ENCODE measurements at places on chromosomes 13 and 19.

GRCh38 chr19:46065486-46066071, 24.8 kb upstream of the IGFL4 start:
- DNase-seq = no peak

DNA sequence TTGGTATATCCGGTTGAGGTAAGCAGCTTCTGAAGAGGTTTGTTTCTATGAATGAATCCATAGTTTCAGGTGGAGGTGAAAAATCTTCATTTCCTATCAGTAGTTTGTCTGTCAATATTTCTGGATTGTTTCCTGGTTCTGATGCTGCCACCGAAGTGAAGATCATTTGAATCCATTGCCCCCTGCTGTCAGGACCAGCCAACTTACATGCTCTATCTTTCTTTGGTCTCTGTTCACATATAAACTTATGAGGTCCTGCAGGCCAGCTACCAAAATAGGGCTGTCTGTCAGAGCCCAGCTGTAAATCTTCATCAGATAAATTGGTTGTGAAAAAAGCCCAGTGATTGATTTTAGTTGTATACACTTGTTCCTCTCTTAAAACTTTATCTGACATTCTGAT, 15.2 kb upstream of the N4BP2L1 start:
- DNase-seq = no peak

GRCh38 chr19:36009220-36009619, 607 bp upstream of the SYNE4 start:
- peak; percentile 53 for DNase-seq

DNA sequence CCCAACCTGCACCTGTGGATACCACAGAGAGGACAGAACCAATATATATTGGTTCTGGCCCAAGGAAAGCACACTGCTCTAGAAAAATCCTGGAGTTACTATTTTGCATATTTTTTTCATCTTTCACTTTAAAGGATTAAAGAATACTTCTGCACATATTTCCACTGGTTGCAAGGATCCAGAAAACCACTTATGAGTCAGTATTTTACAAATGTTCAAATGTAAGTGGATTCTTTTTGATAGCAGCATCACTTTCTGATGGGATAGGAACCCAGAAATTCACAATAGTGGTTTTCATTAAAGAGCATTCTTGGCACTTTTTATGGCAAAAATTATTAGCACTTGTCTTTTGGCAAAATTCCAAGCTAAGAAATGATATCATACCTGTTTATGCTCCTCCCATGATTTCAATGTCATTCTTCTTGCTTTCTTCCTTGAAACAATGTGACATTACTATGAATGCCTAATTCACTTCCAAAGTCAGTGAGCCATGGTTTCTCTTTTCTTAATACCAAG, 38.2 kb downstream of the MZT1 start:
- no peak for DNase-seq

DNA sequence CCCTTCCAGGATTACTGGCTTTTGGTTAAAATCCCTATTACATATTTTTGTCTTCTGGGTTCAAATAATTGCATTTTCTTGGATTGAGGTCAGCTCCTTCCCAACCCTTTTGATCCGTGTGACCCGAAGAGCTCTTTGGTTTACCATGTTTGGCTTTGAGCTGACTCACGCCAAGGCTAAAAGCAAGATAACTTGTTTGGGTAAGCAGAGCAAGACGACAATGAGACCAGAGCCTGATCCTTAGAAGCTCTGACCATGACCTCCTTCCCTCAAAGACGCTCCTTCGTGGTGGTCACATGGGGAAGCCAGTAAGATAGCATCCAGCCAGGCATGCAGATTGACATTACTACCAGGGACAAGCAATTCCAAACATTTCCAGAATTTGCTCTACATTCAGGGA, 153.8 kb downstream of the DCT start:
- no peak for DNase-seq

DNA sequence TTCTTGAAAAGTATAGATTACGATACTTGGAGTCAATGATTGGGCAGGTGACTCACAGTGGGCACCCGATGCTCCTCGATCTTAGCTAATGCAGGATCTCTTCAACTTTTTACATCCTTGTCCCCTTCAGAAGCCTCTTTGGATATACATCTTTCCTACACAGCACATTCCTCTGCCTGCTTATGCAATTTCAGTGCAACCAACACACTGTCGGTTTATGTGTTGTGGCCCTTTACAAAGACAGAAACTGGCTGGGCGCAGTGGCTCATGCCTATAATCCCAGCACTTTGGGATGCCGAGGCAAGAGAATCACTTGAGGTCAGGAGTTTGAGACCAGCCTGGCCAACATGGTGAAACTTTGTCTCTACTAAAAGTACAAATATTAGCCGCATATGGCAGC, 2.6 kb downstream of the GPR42 start:
- no peak for DNase-seq

DNA sequence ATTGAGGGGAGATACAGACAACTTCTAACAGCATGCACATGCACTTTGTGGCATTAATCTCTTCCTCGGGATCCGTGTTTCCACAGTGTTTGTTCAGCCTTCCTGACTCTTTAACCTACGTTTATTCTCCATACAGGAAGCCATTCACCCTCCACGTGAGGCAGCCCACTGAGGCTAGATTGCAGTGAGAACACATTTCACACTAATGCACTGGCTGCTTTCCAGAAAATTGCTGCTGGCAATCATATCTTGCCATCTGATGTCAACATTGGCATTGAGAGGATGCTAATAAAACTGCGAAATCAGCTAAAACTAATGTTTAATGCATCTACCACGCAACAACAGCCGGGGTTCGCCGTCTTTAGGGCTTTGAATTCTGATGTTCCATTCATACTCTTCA, 30.0 kb downstream of the DCLK1 start:
- DNase-seq = no peak

GRCh38 chr19:55667958-55668357, 7.1 kb upstream of the EPN1 start:
- DNase-seq = no peak

- no peak for DNase-seq
Observed at GRCh38 chr13:49498206-49498605, 2.5 kb downstream of the PHF11 start.

DNA sequence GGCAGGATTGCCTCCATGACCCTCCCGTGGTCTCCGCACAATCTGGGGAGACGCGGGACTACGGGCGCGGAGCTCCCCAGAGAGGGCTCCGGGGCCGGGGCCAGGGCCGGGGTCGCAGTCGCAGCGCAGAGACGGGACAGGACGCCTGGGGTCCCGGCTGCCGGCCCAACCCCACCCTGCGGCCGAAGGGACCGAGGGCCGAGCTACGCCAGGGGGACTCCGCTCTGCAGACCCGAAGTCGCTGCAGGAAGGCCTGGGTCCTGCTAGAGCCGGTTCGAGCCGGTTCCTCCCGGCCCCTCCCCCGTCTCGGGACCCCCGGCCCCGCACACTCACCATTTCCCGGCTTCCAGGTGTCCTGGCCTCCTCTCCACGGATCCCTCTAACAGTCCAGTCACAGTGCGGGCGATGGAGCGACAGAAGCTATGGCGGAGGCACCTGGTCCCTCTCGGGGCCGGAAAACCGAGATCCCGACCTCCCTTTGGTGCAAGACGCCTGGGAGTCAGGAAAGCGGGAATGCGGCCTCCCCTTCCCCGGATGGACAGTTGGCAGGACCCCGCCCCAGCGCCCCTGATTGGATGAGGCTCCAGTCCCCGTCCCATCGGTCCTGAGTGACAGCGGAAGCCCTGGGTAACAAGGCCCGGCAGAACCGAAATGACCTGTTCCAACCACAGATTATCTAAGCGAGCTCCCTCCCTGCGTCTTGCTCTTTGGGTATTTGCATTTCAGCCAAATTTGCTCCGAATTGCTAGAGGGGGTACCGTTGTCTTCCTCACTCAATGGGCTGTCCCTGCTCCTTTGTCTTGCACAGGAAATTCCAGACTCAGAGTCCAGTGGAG, at the start of gene ZNF625:
ZNF625 (minus strand) TSS at position 512 of the 836 bp plus-strand sequence; CDS start at position 336, 176 bp downstream.
- DNase-seq = no peak

DNA sequence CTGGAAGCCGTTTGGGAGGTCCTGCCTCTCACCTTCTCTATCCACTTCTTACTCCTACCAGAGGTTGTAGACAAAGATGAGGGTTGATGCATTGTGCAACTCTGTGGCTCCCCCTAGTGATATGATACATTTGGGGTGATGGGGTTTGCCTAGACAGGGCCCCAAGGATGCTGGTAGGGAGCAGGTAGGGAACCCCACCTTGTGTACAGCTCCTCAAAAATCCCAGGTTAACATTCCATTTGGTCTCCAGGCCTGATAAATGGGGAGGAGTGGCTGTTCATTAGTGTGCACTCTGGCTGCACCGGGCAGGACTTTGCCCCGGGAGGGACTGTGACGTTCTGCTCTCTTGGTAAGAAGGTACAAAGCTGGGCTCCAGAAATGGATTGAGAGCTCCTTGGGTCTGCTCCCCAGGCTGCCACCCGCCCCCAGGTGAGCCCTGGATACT, 19.2 kb downstream of the SIGLEC8 start:
- DNase-seq = no peak

DNA sequence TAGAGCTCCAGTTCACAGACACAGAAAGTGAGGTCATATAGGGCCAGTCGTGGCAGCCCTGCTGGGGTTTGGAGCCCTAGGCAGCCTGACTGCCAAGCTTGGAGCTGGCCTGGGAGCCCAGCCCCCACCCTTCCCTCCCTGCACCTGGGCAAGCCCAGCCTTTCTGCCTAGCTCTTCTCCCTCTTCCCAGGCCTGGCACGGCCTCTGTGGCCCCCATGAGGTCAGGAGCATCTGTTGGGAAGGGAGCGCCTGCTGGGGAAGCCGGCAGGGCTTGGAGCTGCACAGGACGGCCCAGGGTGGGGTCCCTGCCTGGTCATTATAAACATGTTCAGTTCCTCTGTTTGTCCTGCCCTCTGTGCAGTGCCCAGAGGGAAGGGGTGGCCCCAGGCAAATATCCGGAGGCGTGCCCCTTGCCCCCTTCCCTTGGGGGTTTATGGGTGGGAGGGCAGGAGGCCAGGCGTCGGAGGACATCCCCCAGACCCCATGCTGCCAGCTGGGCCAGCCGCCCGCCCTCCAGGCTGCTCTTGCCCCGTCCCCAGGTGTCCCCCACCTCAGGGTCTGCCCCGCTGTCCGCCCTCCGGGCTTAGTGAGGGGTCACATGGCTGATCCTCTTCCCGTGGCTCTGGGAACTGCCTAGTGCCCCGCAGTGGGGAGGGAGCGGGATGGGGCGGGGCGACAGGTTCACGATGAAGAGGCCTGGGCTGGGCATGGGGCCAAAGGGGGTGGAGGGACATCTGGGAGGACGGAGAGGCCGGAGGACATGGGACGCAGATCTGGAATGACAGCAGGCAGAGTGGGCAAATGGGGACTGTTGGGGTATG, 30.0 kb upstream of the NCCRP1 start:
- DNase-seq = no peak

DNA sequence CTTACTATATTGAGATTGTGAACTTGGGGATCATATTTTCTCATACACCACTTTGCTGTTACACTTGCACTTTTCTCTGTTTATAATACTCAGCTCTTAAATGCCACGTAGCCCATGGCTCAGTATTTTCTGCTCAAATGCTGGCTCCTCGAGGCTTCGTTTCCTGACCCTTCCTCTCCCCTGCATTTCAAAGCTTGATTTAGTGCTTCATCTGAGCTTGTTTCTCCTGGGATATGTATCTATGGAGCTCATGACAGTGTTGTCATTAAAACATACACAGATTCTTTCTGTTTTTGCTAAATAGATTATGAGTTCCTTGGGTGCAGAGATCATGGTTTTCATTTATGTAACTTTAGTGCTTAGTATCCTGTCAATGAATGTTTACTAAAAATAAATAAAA, 11.4 kb downstream of the CSNK1A1L start:
- no peak for DNase-seq

- DNase-seq = no peak
Observed at GRCh38 chr13:25225970-25226369, 53.9 kb upstream of the AMER2 start.

- no peak for DNase-seq
Observed at GRCh38 chr13:80173224-80173623, 167.7 kb downstream of the SPRY2 start.

DNA sequence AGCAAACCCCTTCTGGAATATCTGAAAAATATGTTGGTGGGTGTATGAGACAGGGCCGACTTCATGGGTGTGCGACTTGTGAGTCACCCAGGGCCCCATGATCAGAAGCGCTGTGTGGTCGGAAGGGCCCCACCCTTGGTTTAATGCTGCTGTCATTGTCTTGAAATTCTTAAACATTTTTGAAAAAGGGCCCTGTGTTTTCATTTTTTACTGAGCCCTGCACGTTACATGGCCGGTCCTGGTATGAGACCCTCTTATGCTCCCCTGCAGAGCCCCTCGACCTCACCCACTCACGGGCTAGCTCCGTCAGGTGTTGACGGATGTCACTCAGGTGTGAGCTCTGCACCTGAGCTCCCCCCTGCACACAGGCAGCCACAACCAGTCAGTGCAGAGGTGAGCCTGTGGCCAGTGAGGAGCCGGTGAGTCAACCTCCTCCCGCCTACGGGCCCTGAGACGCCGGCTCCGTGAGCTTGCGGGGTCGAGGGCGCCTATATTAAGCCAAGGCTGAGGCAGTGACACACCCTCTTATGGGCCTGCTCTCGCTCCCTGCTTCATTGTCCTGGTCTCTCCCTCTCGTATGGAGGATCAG, 27.7 kb downstream of the GADD45B start:
- DNase-seq = no peak

DNA sequence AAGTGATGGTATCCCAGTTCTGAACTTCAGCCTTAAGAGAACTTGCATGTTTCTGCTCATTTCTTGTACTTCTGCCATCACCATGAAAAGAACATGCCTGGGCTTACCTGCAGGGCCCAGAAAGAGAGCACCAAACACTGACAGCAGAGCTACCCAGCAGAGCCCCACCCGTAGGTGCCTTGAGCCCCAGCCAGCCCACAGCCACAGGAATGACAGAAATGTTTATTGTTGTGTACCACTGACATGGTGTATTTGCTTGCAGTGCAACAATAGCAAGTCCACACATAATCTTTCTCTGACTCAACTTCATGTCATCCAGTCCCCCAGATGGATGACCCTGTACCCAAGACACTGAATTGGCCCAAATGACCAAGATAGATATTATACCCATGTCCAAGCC, 195.2 kb downstream of the TSHZ3 start:
- no peak for DNase-seq

GRCh38 chr13:40660141-40660664, 6.2 kb downstream of the FOXO1 start:
- no peak for DNase-seq

DNA sequence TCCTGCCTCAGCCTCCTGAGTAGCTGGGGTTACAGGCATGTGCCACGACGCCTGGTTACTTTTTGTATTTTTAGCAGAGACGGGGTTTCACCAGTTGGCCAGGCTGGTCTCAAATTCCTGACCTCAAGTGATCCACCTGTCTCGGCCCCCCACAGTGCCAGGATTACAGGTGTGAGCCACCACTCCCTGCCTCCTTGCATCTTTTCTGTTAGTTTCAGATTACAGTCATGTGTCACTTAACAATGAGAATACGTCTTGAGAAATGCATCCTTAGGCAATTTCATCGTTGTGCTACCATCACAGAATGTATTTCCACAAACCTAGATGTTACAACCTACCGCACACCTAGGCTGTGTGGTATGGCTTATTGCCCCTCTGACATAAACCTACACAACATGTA, 180.4 kb downstream of the TM9SF2 start:
- DNase-seq = no peak

All from NCI-H460 (cell line).